ENCODE measurements at places on chromosomes 2 and 18.

GRCh38 chr18:72456802-72457201, 87.3 kb downstream of the CBLN2 start:
- DNase-seq = no peak

DNA sequence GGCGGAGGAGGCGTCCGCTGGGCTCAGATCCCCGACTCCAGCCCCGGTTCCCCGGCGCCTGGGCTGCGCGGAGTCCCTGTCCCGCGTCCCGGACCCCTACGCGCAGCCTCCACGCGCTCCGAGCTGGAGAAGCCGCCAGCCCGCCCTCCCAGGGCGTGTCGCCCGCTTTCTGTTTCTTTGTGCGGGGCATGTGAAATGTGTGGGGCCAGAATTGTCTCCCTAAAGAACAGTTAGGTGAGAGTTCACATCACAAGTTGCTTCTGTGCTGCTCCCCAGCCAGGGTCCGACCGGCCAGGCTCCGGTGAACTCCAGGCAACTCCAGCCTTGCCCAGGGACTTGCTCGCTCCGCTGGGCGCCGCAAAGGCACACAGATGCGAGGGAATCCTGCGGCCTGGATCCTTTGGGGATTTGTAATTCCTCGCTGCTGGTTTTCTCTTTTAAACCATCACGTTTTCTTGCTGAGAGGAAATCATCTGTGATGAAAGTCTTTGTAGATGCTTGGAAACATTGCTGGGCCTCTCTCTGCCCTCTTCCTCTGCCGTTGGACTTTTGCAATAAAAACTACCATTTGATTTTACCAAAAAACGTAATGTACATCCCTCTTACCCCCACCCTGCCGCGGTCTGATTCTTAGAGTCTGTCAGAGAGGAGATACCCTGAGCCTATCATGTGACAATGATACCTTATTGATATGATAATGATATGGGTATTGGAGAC, 631 bp downstream of the GYPC start:
- no peak for DNase-seq

DNA sequence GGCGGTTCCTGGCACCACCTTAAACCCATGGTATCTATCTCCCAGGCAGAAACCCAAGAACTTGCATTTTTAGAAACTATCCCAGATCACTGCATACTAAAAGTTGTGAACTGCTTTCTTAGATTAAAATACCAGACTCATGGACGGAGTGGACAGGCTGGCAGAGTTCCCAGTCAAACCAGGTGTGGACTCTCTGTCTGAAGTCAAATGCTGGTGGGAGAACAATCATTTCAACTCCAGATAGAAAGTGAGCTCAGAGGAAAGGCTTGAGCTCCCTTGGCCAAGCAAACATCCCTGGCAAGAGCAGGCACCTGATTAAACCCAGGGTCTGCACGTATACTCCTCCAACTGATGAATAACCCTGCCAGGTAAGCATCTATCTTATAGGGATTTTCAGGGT, 19.5 kb downstream of the NXPH2 start:
- no peak for DNase-seq

DNA sequence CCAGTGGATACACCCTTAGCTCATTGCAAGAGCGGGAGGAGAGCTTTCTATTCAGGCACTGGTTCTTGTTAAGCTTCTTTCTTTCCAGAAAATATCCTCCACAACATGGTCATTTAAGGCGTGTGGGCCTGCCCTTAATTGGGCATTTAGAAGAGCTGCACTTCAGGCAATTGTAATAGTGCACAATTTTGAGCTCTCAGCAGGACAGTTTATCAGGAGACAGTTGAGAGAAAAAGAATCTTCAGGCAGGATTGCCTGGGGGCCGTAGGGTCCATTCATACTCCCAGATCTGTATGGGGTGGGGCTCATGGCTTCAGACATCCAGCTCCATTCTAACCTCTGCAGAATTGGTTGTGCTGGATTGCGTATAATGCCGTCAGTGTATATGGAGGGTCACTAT, 6.0 kb upstream of the EPC2 start:
- DNase-seq = no peak

GRCh38 chr2:198168651-198169050, 364.3 kb downstream of the PLCL1 start:
- no peak for DNase-seq

DNA sequence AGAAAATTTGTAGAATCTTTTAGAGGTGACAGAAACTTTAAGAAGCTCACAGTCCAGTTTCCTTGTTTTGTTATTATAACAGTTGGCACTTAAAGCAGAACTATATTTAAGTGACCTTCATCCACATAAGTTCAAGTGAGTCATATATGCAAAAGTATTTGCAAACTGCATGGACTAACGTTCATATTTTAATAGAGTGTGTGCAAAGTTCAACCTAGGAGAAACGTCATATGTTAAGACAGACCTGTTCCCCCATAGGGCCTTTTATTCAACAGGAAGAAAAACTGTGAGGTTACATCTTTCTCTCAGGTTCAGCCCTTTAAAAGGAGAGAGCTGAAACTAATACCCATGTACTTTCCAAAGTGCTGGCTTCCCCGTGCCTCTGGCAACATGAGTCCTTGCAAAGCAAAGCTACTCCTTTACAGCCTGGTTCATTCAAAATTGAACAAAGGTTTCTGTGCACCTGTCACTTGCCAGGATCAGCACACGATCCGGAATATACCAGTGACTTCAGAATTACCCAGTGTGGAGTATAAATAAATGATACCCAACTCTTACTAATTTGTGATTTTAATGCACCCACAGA, 280.0 kb upstream of the RAB12 start:
- no peak for DNase-seq

DNA sequence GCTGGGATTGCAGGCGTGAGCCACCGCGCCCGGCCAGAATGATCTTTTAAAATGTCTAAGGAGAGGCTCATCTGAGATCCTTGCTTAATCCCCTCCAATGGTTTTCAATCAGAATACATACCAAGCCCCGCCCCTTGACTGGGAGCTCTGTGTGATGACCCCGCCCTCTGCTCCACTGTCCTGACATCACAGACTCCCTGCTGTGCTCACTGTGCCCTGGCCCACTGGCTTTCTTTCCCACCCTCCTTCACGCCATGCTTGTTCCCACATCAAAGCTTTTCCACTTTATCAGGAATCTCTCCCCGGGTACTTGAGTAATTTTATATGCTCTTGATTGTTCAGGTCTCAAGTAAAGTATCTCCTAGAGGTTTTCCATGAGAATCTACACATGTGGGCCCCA, 762.3 kb upstream of the ID2 start:
- DNase-seq = no peak

- DNase-seq = no peak
Observed at GRCh38 chr2:59694176-59694575, 859.3 kb downstream of the BCL11A start.

GRCh38 chr2:209422191-209422754, 1.6 kb upstream of the MAP2 start:
- no peak for DNase-seq

DNA sequence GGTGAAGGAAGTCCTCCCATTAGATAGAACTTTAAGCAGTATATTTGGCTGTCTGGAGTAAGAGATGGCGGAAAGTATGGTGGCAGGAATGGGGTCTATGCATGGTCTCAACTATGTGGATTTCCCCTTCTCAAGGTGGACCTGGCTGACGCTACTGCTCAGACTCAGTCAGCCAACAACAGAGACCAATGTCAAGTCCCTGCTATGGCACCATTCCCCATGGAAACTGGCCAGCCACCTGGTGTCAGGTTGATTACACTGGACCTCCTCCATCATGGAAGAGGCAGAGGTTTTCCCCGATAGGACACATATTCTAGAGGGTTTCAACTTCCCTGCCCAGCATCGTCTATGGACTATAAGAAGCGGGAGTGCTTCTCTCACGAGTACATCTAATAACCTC, 8.6 kb upstream of the FAHD2A start:
- DNase-seq = no peak

DNA sequence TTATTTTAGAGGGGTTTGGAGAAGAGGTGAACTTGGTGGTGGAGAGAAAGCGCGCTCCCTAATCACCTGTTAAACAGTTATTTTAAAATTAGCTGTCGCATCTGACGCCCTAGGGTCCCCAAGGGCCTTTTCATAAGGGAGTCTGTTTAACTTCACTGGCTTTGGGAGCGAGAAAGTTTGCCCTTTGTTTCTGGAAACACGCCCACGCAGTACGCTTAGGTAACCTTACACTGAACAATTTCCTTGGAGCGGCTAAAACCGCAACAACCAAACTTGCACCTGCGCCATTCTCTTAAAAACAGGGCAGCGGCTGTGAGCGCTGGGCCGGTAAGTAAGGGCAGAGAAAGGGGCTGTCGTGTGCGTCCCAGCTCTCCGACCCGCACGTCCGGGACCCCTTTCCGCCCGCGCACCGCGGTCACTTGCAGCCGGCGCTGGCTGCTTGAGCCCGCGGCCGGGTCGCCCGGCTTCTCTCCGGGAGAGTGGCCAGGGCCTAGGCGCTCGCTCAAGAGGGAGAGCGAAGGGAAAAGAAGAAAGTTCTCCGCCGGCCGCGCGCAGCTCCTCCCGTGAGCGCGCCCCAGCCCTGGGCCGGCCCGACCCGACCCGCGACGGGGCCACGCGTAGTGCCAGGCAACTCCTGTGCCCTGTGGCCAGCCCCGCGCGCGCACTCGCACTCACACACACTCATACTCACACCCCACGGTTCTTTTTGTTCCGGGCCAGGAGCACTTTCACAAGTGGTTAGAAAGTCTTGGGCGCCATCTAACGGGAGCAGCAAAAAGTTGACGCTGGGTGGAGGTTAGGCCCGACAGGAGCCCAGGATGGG, 19.2 kb downstream of the POU3F3 start:
- no peak for DNase-seq

DNA sequence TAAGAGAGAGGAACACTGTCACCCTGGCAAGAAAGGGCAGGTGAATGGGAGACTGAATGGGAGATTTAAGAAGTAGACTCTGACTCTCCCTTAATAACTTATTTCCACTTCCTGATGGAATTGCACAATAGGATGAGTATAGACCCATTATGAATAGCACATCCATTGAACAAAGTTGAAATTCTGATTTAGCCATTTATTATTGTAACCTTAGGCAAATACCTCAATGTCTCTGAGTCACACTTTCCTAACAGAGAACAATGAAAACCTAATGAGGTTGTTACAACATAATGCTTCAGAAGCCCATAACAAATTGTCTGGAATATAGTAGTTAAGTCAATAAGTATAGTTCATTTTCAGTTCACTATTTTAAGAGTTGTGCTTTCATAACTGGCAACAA, 78.9 kb downstream of the NRXN1 start:
- DNase-seq = no peak

DNA sequence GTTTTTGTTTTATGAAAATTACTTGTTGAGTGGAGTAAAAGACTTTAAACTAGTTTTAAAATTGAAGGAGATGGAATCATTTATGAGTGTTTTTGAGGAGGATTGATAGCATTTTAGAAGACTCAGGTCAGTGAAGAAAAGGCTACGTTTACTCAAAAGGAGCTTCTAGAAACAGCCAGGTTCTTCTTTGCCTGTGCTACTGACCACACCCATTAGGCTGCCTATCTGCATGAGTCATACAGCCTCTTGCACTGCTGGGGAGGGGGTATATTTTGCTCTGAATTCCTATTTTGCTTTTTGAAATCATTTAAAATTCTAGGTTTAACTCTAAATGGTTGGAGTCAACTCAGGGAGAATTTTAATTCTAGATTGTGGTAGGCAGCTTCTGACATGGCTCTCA, 22.3 kb downstream of the EFEMP1 start:
- DNase-seq = no peak

GRCh38 chr2:190759749-190760213, 110.9 kb downstream of the NAB1 start:
- no peak for DNase-seq

DNA sequence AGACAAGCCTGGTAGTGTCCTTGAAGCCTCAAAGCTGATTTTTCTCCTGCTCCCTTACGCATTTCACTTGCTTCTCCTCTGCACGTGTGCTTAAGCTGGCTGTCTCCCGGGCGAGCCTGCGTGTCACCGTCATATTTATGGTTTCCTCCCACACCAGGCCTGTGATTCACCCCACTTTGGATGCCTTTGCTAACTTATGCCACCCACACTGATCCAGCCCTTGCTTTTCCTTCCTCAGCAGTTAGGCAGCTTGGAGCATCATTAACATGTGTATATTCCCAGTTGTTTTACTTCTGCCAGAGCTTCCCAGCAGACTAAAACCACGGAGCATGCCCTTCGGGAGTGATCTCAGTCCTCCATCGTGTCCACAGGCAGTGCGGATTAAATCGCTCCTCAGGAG, 2.2 kb downstream of the ST3GAL5 start:
- DNase-seq = peak; percentile 10

DNA sequence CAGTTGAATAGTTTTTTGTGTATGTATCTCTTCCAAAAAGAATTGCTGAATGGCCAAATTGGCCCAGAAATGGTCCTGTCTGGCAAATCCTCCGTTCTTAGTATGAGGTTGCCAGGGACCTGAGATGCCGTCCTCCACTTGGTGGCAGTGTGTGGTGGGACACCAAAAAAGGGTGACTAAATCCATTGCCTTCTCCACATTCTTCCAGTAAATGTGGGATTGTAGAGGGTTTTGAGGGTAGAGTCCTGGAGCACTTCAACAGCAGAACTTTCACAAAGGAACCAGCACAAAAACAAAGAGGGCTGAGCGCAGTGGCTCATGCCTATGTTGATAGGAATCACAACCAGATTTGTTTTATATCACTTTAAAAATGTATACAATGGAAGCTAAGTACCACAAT, 199.9 kb downstream of the BCL2 start:
- no peak for DNase-seq

GRCh38 chr2:142048581-142048980, 82.2 kb downstream of the LRP1B start:
- DNase-seq = no peak

- no peak for DNase-seq
Observed at GRCh38 chr2:231583982-231584381, 8.7 kb upstream of the TEX44 start.

DNA sequence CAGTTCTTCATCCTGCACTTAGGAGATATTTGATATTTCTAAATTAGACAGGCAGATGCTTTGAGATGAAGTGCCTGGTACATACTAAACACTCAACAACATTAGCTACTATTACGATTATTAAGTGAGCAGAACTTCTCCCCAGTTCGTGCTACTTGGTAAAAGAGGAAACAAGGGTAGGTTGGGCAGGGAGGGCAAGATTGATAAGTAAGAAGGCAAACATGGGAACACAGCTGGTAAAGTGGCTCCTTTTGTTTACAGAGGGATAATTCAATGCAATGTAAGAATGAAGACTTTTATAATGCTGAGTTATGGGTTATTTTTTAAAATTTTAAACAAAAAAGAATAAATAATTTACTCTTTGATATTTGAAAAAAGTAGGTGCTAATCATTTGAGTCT, 15.9 kb upstream of the WIPF1 start:
- DNase-seq = no peak

GRCh38 chr2:109284826-109285225, 155.8 kb downstream of the SH3RF3 start:
- DNase-seq = no peak

GRCh38 chr18:36128530-36128870, 640 bp downstream of the SLC39A6 start:
- DNase-seq = no peak

- DNase-seq = no peak
Observed at GRCh38 chr2:169771612-169772011, 27.1 kb upstream of the SSB start.

GRCh38 chr2:211181626-211182025, 625.2 kb downstream of the CPS1 start:
- no peak for DNase-seq

- no peak for DNase-seq
Observed at GRCh38 chr2:171271971-171272436, 111.3 kb upstream of the TLK1 start.

- no peak for DNase-seq
Observed at GRCh38 chr2:65831509-65831908, 399.1 kb upstream of the SPRED2 start.

- no peak for DNase-seq
Observed at GRCh38 chr2:43538034-43538670, 57.7 kb downstream of the THADA start.

GRCh38 chr2:43522177-43522576, 73.7 kb downstream of the THADA start:
- no peak for DNase-seq

All from activated T-helper 1 cell treated with Interleukin-2 at 50 U/mL for 16 hours (primary cell).